ENCODE measurements at places on chromosomes 6 and 20. TPM values are rescaled to one million over a fixed set of nuclear protein-coding genes. Genes with fewer than 3 reads are reported as not detected.

- no peak for DNase-seq
These were observed 185.2 kb upstream of the EXOC2 start for GRCh38 chr6:878179-878578.

DNA sequence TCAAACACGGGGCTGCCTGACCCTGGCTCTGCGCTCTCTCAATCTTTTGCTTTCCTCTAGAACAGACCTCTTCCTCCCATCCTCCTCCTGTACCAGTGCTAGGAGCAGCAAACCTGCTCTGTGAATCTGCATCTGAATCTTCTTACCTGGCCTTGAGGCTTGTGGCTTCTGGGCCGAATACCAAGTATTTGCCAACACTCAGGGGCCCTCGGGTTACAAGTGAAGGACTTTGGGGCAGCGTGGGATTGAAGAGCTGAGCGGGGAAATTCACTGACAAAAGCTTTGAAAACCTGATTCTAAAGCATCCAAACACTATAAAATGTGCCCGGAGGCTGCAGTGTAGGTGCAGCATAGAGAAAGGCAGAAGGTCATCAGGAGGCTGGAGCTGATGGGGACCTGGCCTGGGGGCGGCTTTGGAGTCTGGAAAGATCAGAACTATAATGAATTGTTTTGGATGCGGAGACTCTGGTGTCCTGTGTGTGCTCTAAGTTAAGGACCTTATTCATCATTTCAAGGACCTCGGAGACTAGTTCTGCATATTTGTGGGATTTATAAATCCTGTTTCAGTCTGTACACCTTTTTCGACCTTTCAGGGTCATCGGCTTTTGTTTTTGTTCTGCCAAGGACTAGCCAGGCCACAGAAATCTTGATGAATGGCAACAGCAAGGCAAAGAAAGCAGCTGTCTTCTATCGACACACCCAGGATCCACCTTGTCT lies 16.4 kb upstream of the IGF2R start:
- no peak for DNase-seq

DNA sequence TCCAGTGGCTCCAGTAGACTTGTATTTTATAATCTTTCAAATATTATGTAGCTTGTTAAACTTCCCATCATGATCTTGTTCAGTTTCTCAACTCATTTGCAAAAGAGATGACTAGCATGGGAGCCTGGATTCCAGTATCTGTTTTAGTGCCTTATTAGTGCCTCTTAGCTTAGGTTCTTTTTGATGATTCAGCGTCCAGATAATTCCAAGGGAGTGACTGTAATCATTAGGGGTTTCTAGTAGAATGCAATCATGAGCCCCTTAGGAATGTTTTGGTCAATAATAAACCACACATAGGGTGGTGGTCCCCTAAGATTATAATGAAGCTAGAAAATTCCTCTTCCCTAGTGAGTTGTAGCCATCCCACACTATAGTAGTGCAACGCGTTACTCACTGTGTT lies 7.0 kb downstream of the CD2AP start:
- no peak for DNase-seq

DNA sequence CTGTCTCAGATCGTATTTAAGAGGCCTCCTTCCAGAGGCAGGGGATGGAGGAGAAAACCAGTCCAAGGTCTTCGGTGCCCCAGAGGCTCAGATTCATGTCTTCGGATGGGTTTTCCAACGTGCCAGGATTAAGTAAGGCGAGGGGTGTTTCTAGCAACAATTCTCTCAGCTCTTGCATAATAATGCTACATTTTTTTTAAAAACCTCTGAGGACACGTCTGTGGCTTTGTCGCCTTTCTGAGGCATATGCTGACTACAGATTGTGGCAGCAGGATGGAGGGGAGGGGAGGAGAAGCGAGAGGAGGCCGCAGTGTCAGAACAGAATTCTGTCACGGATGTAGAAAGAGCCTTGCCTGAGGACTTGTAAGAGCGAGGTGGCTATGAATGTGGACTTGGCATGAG lies 17.7 kb upstream of the CCDC167 start:
- DNase-seq: no peak

Gene ADGB
- total RNA-seq: 0.70 TPM

Gene ZSCAN31
- 6.3 TPM for total RNA-seq

Gene JAG1
- 104 TPM for total RNA-seq

Gene SUMO4
- total RNA-seq: 1.7 TPM

Gene DOK5
- total RNA-seq: 2.3 TPM

Gene SIRPB2
- total RNA-seq: 0.87 TPM
